ENCODE measurements at places on chromosomes 13 and 19.

DNA sequence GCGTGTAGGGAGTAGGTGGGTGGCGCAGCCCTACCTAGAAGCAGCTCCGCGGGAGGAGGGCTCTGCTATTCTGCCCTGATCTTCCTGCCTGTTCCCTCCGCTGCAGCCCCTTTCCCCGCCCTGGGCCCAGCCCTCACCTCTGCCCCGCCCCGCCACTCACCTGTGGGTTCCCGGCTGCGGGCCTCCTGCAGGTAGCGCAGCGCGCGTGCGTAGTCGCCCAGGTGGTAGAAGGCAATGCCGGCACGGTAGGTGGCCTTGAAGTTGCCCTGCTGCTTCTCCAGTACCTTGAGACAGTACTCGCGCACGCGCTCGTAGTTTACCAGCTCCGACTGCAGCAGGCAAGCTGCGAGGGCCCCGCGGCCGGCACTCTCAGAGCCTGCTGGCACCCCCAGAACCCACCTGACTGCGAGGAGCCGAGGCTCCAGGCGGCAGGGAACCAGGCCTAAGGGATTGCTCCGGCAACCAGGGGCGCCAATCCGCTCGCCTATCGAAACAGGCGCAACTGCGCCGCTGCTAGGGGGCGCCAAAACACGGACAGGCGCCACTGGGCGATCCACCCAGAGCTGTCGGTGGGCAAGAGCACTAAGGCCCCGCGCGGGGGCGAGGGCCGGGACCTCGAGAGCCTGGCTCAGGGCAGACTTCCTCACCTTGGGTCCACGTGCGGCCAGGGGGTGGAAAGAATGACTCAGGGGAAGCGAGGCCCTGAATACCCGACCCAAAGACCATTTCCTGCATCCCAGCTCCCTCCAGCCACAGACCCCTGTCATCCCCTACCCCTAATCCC, 965 bp downstream of the TTC9B start:
- DNase-seq: no peak

- DNase-seq: no peak
Observed at GRCh38 chr19:55456347-55456746, 5.1 kb downstream of the ISOC2 start.

- DNase-seq: no peak
Observed at GRCh38 chr13:113638806-113639205, 19.2 kb downstream of the ATP4B start.

DNA sequence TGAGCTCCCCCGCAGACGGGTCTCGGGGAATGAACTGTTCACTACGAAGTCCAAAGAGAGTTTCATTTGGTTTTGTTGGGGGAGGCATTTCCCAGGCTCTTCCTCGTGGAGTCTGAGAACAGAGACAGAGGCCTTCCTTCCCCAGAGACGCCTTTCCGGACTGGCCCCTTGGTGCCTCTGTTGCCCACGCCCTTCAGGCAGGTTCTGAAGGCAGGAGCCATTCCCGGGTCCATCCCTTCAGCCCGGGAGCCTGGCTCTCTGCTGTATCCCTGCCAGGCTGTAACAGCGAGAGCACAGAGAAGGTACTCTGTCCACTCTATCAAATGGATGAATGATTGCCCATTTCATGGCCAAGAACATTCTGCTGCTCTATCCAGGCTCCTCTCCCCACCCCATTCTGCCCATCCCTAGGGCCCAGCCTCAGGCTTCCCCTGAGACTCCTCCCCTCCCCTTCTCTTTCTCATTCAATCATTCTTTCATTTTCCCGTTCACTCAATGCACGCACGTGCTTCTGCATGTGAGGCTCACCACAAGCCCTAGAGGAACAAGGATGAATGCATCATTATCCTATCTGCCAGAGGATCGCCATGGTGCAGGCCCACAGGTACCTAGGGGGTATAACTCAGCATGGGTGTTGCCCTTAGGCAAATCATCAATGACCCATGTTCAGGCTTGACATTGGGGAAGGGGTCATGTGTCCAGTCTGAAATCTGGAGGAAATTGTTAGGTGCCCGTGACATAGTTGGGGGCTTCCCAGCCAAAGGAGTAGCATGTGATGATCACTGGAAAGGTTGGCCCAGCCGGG, 298.6 kb downstream of the ZNF536 start:
- DNase-seq: no peak

GRCh38 chr19:55812449-55812848, 19.4 kb downstream of the NLRP11 start:
- no peak for DNase-seq

DNA sequence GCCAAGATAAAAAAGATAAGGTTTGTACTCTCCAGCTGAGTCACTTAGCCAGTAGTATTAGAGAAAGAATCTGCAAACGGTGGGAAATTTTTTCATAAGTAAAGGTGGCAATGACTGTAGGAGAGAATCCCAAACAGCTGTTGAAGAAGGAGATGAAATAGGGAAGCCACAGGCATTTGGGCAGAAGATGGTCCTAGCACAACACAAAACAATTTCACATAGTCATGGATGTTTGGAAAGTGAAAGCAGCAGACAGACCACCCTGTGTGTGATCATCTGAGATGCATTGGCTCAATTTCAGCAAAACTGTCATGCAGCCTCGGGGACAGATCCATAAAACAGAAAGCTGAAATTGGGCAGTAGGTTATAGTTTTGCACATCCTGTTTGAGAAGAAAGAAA, 2832.4 kb downstream of the PCDH9 start:
- DNase-seq: no peak

All from CD14-positive monocyte (primary cell).